Pons (tissue), 1 donor: ENCODE measurements at places on chromosomes 3 and 15.

GRCh38 chr15:73480050-73480449 is 37.1 kb downstream of the REC114 start:
- no peak for DNase-seq

- DNase-seq = no peak
These were observed 250.3 kb upstream of the IGF1R start for GRCh38 chr15:98398056-98398455.

DNA sequence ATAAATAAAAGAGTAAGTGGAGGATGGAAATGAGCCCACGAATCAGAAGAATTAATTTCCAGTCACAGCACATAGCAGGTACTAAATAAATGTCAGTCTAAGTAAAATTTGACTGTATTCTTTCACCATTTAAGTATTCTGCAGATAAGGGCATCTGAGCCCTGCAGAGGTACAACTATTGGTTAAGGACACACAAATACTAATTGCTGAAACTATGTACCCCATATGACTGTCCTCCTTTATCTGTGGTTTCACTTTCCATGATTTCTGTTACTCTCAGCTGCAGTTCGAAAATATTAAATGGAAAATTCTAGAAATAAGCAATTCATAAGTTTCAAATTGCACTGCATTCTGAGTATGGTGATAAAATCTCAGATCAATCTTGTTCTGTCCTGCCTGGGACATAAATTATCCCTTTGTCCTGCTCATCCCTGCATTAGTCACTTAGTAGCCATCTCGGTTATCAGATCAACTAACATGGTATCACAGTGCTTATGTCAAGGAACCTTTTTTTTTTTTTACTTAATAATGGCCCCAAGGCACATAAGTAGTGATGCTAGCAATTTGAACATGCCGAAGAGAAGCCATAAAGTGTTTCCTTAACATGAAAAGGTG is 95.1 kb downstream of the LSAMP start:
- no peak for DNase-seq

- DNase-seq = no peak
These were observed 515.4 kb downstream of the FOXP1 start for GRCh38 chr3:71067977-71068654.

DNA sequence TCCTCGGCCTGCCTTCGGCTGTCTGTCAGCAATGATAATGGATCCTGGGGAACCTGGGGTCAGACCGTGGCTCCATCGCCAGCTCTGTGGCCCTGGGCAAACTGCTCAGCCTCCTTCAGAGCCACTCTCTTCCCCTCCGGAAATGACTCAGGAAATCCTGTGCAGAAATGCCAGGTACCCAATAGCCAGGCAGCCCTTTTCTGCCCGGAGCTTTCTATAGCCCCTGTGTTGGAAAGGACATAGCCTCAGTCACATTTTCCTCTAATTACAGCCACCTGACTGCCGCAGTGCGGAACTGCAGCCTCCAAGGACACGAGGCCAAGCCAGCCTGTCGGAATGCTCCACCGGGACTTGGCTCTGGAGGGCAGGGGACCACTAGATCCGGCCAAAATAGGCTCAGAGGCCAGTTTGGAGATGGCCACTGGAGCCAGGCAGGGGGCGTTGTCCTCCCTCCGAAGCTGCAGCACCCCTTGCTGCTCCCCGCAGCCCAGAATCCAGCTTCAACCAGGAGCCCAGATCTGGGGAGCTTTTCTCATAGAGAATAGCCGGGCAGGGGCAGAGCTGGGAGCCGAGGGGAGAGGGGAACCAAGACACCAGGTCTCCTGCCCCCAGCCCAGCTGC is 11.6 kb upstream of the ZXDC start:
- no peak for DNase-seq

- peak; percentile 45 for DNase-seq
These were observed 47.5 kb upstream of the LIMD1 start for GRCh38 chr3:45546716-45547701.

- DNase-seq = no peak
These were observed 37.9 kb downstream of the RAB6B start for GRCh38 chr3:133857767-133858166.

DNA sequence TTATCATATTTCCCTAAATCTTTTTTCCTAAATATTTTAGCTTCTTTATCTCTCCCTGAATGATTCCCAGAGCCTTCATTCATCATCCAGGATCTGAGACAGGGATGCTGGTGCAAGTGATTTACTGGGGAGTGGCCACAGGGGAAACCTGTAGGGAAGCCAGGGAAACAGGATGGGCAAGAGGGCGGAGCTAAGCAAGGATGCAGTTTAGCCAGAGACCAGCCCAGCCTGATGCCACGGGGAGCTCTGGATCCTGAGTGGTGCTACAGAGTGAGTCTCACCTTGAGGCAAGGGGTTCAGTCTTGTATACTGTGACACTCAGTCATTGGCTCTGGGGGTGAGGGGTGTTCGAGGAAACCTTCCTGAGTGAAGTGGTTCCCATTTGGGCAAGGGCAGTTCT is 39.7 kb upstream of the LRRFIP2 start:
- DNase-seq = no peak

- no peak for DNase-seq
These were observed 10.3 kb downstream of the USF3 start for GRCh38 chr3:113685956-113686721.

DNA sequence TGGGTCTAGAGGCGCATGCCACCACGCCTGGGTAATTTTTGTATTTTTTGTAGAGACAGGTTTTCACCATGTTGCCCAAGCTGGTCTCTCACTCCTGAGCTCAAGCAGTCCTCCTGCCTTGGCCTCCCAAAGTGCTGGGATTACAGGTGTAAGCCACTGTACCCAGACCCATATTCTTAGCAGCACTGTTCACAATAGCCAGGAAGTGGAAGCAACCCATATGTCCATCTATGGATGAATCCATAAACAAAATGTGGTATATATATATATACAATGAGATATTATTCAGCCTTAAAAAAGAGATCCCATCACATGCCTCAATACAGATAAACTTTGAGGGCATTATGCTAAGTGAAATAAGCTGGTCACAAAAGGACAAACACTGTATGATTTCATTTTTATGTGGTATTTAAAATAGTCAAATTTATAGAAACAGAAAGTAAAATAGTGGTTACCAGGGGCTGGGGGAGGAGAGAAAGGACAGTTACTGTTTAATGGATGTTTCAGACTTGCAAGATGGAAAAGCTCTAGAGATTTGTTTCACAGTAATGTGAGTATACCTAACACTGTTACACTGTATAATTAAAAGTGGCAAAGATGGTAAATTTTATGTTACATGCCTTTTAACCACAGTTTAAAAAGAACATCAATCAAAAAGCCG is 35.7 kb upstream of the GRAMD1C start:
- no peak for DNase-seq

- DNase-seq = no peak
These were observed 28.1 kb upstream of the INSYN1 start for GRCh38 chr15:73781038-73781925.
